ENCODE measurements at places on chromosomes 2 and 18.
A peak's percentile ranks its signal among the peaks of the same experiment; 100 is the strongest.

DNA sequence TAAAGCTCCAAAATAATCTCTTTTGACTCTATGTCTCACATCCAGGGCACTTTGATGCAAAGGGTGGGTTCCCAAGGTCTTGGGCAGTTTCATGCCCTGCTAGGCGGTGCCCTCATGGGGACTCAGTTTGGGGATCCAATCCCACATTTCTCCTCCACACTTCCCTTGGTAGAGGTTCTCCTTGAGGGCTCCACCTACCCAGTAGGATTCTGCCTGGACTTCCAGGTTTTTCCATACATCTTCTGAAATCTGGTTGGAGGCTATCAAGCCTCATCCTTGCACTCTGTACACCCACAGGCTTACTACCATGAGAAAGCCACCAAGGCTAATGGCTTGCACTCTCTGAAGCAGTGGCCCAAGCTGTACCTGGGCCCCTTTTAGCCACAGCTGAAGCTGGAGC is 49.8 kb upstream of the ERMN start:
- no peak for DNase-seq

GRCh38 chr2:102753563-102754159 is 8.2 kb upstream of the TMEM182 start:
- no peak for DNase-seq

DNA sequence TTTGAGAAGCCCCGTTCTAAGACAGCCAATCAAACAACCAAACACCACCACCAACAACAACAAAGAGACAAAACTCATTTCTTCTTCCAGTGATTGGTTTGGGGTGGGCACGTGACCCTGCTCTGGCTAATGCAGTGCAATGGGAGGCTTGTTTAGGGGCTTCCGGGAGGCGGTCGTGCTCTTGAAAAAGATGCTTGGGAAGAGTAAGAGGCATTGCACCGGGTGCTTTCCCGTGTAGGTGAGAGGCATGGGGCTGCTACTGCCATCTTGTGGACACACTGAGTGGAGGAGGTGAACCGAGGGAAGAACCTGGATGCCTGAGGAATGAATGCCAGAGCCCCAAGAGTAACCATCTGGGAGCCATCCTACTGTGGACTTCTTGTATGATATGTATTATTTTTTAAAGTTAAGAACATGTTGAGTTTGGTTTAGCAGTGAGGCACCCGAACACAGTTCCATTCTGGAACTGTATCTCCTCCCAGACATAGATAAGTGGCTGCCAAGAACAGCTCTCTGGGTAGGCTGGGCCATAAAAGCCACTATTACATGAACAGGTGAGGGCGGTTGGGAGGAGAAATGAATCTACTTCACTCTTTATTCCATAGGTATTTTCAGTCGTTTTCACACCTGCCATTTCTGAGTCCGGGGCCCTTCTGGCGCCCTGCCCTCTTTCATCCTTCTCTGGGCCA is 19.1 kb upstream of the ARHGAP25 start:
- no peak for DNase-seq

GRCh38 chr2:37526323-37526722 is 145.1 kb downstream of the CDC42EP3 start:
- DNase-seq: no peak

- no peak for DNase-seq
These were observed 2.9 kb downstream of the TGOLN2 start for GRCh38 chr2:85324639-85325465.

GRCh38 chr18:57961876-57962505 is 82.0 kb upstream of the NEDD4L start:
- no peak for DNase-seq

- no peak for DNase-seq
These were observed 425.4 kb upstream of the TRIB2 start for GRCh38 chr2:12291303-12291702.

DNA sequence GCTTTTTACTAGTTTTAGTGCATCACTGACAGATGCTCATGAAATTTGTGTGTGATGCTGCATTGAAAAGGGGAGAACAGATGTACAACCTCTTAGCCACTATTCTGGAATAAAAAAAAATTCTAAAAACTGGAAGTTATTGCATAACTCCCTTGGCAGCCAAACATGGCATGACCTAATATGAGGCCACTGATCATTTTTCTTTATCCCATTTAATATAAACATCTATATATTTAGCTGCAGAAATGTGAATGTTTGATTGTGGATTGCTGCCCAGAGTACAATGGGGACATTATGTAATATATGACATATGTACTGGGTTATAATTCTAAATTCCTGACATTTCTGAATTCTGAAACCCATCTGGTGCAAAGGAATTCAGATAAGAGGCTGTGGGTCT is 86.5 kb downstream of the CDCA7 start:
- no peak for DNase-seq

GRCh38 chr18:25055076-25055475 is 296.9 kb downstream of the ZNF521 start:
- no peak for DNase-seq

DNA sequence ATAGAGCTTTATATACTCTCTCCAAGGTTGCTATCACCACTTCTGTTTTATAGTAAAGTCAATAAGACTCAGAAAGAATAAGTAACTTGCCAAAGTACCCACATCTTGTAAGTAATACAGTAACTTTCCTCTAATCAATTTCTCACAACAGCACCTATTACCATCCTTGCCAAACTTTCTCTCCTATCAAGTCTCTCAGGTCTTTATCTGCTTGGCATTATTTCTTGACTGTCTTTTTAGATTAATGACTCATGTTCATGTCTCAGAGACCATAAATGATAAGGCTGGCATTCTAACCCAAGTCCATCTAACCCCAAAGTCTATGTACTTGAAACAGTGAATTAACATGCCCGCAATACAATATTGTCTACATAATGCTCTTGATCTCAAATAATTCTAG is 618.0 kb upstream of the ZEB2 start:
- DNase-seq: no peak

DNA sequence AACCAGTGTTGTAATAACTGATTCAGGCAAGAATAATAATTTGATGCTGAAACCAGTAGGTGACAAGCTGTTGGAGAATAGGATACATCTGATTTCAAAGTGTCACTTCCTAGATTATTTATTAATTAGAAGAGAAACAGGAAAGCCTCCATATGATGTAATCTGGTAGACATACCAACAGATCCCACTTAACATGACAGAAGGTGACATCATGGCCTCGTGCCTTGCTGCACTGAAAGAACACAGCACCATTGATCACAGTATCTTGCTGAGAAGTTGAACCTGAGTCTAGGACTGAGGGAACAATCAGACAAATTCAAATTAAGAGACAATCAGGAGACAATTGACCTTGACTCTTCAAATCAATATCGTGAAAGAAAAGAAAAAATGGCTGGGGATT is 131.6 kb upstream of the DLGAP1 start:
- no peak for DNase-seq

- DNase-seq: peak; percentile 37
These were observed 18.5 kb downstream of the MBD2 start for GRCh38 chr18:54205959-54206358.

Data from muscle of arm (tissue), 14 donors.